Diencephalon (tissue), 1 donor: ENCODE measurements at places on chromosomes 7 and 10. TPM values are rescaled to one million over a fixed set of nuclear protein-coding genes. Genes with fewer than 3 reads are reported as not detected.

The HOXA7 gene
- not detected for total RNA-seq

The ZNF853 gene
- 28.8 TPM for total RNA-seq

The GNG11 gene
- 6.5 TPM for total RNA-seq

The OPTN gene
- 90.7 TPM for total RNA-seq

The TBX20 gene
- total RNA-seq, result not detected

The NPFFR1 gene
- total RNA-seq, result 5.1 TPM

The CDHR3 gene
- total RNA-seq, result 6.7 TPM

The CHCHD1 gene
- total RNA-seq, result 20.8 TPM

The SPDYE11 gene
- not detected for total RNA-seq
